ENCODE measurements at places on chromosomes 4 and X.

DNA sequence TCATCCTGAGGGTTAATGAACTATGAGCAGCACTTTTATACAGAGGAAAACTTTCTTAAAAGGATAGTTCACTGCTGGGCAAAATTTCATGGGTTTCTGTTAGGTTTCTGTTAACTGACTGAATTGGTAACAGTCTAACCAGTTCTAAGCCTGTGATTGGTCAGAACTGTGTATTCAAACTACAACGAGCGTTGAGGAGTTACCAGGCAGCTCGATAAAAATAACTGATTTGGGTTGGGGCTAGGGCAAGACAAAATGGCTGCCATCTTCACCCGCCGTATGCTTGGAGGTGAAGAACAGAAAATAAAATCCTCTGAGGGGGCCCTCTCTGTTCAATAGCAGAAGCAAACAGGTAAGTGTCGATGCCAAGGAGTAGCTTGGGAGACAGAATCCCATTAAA is 22.0 kb downstream of the FAM133A start:
- DNase-seq: no peak

DNA sequence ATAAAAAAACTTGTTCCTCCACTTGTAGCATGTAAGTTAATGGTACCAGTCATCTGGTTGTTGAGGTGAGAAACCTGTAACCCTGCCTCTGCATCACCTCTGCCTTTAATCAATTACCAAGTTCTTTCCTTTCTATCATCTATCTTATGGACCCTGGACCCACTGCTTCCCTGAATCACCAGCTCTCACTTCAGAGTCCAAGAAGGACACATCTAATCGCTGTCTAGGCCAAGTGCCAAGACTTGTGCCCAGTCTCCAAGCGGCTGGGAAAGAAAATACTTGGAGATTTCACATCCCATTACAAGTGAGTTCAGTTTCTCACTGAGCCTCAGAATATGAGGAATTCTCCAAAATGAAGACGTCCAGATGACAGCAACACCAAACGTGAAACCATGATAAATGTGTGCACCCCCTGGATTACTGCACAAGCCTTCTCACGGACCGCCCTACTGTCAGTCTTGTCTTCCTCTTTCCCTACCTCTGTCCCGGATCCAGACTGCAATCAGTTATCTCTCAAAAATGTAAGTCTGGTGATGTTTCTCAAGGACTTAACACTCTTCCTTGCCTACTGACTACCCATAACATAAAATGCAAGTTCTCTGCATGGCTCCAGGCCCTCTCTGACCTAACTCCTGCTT is 10.4 kb downstream of the PALLD start:
- DNase-seq: no peak

- peak; percentile 54 for DNase-seq
Observed at GRCh38 chrX:152817078-152817764, 13.3 kb downstream of the CETN2 start.

DNA sequence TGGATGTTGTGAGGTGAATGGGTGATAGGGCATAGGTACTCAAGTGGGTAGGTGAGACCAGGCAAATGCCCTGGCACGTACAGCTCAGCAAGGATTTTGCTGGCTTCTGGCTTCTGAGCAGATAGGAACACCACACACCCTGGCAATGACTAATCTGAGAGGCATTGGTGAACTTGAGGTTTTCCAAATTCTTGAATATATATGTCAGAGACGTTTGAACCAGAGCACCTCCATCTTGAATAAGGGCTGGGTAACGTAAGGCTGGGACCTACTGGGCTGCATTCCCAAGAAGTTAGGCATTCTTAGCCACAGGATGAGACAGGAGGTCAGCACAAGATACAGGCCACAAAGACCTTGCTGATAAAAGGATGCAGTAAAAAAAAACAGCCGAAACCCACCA is 204.5 kb downstream of the NLGN4X start:
- no peak for DNase-seq

DNA sequence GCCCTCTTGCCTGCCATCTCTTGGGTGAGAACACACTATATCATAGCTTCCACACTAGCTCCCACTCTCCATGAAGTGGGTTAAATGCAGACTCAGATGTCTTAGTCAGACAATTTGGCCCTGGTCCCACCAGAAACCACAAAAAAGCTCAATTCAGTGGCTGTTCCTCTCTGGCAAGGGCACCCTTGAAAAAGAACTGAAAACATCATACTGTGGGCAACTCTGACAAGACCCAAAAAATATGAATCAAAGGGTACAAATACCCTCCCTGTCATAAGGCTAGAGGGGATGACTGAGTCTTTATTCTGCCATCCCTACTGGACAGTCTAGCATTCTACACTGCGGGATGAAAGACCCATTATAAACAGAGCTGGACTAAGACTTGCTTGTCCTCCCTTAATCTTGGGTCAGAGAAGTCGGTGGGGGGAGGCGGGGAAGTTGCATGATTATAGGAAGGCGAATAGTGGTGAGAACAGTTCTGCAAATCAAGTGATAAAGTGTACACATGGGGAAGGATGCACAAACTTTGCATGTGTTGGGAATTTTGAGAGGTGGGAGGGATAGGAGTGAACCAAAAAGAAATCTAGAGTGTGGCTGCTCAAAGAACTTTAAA is 172.1 kb downstream of the OPHN1 start:
- DNase-seq: peak; percentile 1

DNA sequence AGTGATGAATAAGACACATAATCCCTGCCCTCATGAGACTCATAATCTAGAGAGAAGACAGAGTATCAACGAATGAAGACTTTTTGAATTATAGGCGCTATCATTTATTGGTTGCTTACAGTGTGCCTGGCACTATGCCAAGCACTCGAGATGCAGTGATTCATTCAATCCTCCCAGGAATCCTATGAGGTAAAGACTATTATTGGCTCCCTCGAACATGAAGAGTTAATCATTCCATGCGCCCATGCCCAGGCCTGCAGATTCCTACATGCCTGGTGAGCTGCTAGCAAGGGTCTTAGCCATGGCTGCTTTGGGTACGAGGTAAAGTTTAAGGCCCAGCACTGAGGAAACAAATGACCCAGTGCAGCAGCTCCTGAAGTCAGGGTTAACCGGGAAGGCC is 47.0 kb downstream of the TEX13B start:
- DNase-seq: no peak

- DNase-seq: peak; percentile 0
Observed at GRCh38 chrX:88355252-88355651, 391.8 kb upstream of the CPXCR1 start.

GRCh38 chr4:69689599-69689998 is 36.6 kb upstream of the UGT2A1 start:
- DNase-seq: peak; percentile 77

DNA sequence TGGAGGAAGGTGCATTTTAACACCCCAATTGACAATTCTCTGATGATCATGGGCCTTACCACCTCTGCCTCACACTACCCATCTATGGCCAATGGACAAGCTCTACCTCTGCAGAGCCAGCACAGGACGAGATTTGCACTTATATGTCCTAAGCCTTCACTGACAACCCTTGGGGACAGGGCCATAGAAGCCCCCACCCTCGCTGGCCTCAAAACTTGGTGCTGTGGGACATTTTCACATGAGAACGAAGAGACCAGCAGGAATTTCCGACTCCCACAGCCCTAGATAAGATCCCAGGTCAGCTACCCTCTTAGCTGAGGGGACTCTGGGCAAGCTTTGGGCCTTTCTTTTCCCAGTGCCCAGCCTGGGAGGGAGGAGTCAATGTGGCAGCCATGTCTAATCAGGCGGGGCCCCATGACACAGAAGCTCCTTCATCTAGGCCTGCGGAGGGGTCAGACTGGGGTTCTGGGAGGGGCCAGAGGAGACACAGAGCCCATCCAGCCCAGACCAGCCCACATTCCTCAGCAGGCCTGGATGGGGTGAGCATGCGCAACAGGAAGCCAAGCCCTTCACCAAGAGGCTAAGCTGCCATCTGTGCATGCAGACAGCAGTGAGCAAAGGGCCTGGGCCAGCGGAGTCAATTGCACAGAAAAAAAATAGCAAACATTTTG is 12.1 kb downstream of the PJA1 start:
- DNase-seq: peak; percentile 92

GRCh38 chr4:186726426-186727168 is 2.9 kb upstream of the FAT1 start:
- DNase-seq: peak; percentile 92

DNA sequence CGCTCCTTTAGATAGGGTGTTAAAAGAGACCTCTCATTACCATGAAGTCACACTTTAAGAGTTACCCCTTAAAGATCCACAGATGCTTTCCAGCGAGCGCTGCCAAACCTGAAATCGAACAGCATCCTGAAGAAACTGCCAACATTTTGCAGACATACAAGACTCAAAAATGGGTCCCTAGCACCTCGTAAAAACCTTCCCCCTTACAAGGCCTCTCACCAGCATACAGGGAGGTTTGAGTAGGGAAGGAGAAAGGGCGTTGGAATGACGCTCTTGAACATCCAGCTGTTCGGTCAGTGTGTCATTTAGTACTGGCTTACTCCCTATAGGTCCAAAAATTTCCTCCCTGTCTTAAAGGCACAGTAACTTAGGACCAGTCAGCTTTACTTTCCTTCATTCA is 45.3 kb upstream of the PGRMC1 start:
- DNase-seq: peak; percentile 87

- DNase-seq: no peak
Observed at GRCh38 chrX:123818243-123818642, 41.6 kb upstream of the XIAP start.

DNA sequence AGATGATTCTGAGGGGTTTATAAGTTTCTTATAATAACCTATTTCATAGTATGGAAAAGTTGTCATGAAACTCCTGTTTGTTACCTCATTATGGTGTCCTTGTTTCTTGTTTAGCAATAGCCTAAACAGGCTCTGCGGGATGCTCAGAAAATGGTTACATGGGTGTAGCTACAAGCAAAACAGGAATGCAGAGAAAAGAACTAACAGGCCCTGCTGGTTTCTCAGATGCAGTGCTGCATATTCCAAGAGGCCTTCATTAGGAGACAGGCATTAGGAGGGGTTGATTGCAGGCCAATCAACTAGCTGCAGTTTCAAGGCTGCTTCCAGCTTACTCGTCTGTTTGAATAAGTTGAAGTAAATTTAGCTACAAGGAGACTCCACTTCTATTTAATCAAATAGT is 37.6 kb upstream of the HPGD start:
- peak; percentile 26 for DNase-seq

GRCh38 chr4:14915018-14915417 is 87.3 kb upstream of the CPEB2 start:
- DNase-seq: no peak

GRCh38 chr4:94500685-94501084 is 48.9 kb downstream of the PDLIM5 start:
- no peak for DNase-seq

DNA sequence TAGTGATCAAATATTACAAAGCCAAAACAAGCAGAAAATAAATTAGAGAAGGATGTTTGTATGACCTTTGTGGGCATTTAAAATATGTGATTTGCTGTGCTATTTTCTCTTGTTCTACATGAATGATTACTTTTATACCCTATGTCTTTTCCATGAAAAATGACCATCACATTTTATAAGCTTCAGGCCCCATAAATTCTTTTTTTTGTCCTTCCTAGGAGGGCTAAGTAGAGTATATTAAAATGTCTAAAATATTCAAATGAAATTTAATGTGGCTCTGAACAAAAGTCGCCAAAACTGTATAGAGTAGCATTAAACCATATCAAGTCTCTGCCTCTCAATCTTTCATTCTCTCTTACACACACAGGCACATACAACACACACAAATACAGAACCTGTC is 15.9 kb upstream of the EMCN start:
- DNase-seq: no peak
